ENCODE measurements at places on chromosomes 7 and 10. TPM values are rescaled to one million over a fixed set of nuclear protein-coding genes. Genes with fewer than 3 reads are reported as not detected.

- DNase-seq = no peak
These were observed 570.2 kb downstream of the PARD3 start for GRCh38 chr10:34244756-34245484.

DNA sequence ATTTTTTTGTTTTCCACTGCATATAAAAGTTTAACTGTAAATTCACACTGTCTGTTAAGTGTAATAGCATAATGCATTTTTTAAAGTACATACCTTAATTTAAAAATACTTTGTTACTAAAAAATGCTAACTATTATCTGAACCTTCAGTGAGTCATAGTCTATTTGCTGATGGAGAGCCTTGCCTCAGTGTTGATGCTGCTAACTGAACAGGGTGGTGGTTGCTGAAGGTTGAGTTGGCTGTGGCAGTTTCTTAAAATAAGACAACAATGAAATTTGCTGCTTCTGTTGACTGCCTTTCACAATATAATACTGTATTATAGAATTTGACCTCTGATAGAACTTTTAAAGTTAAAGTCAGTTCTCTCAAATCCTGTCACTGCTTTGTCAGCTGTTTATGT is 72.3 kb upstream of the GATAD1 start:
- no peak for DNase-seq

GRCh38 chr7:12360948-12361347 is 42.7 kb downstream of the VWDE start:
- no peak for DNase-seq

DNA sequence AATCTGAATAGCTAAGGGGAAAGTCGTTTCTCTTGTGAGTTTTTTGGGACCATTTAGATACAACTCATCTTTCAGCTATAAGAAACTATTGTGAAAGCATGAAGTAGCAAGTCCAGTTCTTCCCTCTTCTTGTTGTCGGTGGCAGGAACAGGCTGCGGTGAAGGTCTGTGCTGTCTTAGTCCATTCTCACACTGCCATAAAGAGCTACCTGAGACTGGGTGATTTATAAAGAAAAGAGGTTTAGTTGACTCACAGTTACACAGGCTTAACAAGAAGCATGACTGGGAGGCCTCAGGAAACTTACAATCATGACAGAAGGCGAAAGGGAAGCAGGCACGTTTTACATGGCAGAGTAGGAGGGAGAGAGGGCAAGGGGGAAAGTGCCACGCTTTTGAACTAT is 261.8 kb downstream of the GATA3 start:
- no peak for DNase-seq

GRCh38 chr10:6877336-6877721 is 297.3 kb upstream of the PRKCQ start:
- DNase-seq = no peak

DNA sequence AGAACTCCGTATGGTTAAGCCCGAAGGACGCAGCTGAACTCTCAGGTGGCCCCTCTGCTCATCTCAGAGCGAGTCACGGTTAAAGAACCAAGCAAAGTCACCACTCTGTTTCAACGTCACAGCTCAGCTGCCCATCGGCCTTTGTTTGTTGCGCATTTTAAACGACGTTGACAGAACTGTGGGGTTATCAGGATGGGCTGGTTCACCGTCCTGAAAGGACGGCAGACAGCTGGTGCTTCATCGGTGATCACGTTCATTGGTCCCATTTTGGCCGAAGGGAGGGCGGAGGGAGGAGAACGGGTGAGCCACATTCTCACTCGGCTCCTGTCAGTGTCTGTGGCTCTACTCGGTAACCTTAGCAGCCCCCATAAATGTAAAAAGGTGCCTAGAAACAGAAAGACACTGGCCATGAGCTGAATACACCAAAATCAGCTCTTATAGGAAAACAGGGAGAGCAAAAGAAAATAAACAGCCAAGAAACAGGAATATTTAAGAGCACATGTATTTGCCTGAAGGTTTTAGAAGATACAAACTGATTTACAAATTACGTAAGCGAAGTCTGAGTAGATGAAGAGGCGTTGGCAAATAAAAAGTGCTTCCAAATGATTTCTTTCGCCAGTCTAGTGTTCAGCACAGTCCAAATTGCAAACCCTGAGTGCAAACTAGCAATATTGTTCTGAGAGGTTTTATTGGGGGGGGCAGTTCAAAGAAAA is 8.4 kb downstream of the PRKAG2 start:
- no peak for DNase-seq

SUN3 gene
- not detected for total RNA-seq

LRGUK gene
- total RNA-seq = 0.69 TPM

PIK3CG gene
- total RNA-seq = 2.3 TPM

All from colonic mucosa (tissue), 4 donors.